ENCODE measurements at places on chromosomes 3 and 15.
A peak's percentile ranks its signal among the peaks of the same experiment; 100 is the strongest.

- H3K27me3 ChIP-seq, result no peaks in the 10 kb centered on the region
- H3K27ac ChIP-seq, result no peak overlapping the region
- H3K36me3 ChIP-seq, result peaks cover 16% of the 10 kb centered on the region
Observed at GRCh38 chr15:40549894-40550293, 14.9 kb downstream of the CCDC32 start.

- no peaks in the 10 kb centered on the region for H3K27me3 ChIP-seq
- no peak overlapping the region for H3K4me3 ChIP-seq
- no peaks in the 10 kb centered on the region for H3K36me3 ChIP-seq
- DNase-seq, result peak; percentile 77
- peaks cover 17% of the 10 kb centered on the region for H3K4me1 ChIP-seq
- H3K27ac ChIP-seq, result no peak overlapping the region
Observed at GRCh38 chr15:98160236-98160635, 199.7 kb downstream of the ARRDC4 start.

GRCh38 chr15:40721701-40722100 lies 26.7 kb downstream of the RAD51 start:
- peaks cover 14% of the 10 kb centered on the region for H3K4me1 ChIP-seq
- H3K27me3 ChIP-seq, result no peaks in the 10 kb centered on the region
- no peak overlapping the region for H3K4me3 ChIP-seq
- no peak for DNase-seq
- no peak overlapping the region for H3K27ac ChIP-seq

DNA sequence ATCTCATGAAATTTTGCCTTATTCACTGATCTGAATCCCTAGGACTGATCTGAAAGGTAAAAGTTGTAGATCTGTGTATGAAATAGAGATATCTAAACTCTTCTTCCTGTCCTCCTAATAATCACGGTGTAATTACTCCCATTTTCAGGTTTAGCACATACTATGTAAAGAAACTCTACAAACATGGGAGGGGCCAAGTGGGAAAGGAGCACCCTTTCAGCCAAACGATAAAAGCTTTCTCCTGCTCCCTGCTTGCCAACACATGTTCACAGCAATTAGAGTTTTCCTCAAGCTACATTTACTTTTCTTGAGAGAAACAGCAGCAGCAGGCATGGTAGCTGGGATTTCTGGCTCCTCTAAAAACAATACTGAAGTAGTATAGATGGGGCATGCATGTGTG lies 71.6 kb downstream of the CHAC1 start:
- no peaks in the 10 kb centered on the region for H3K4me1 ChIP-seq
- H3K36me3 ChIP-seq, result peaks cover 22% of the 10 kb centered on the region
- no peak overlapping the region for H3K4me3 ChIP-seq
- no peak for DNase-seq
- no peaks in the 10 kb centered on the region for H3K27me3 ChIP-seq
- no peak overlapping the region for H3K27ac ChIP-seq

GRCh38 chr3:126034481-126035361 lies 49.2 kb downstream of the SLC41A3 start:
- no peak overlapping the region for H3K27ac ChIP-seq
- no peaks in the 10 kb centered on the region for H3K4me1 ChIP-seq
- no peak for DNase-seq
- H3K36me3 ChIP-seq, result peaks cover 54% of the 10 kb centered on the region
